ENCODE measurements at places on chromosomes 6 and 20.

DNA sequence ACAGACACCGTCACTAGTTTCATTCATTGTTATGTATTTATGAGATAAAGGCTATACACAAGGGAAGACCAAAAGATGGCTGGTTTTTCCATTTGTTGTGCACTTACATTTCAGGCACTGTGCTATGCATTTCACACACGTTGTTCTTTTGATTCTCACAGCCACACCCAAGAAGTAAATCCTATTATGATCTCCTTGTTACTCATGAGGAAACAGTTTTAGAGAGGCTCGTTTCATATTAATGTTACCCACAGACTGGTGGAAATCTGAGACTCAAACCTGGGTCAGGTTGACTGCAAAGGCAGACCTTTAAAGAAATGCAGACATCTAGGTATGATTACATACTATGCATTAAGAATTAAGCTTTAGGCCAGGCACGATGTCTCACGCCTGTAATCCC lies 34.9 kb downstream of the SHLD1 start:
- no peak for DNase-seq

- no peak for DNase-seq
These were observed 46.4 kb downstream of the HECA start for GRCh38 chr6:139181236-139181635.

DNA sequence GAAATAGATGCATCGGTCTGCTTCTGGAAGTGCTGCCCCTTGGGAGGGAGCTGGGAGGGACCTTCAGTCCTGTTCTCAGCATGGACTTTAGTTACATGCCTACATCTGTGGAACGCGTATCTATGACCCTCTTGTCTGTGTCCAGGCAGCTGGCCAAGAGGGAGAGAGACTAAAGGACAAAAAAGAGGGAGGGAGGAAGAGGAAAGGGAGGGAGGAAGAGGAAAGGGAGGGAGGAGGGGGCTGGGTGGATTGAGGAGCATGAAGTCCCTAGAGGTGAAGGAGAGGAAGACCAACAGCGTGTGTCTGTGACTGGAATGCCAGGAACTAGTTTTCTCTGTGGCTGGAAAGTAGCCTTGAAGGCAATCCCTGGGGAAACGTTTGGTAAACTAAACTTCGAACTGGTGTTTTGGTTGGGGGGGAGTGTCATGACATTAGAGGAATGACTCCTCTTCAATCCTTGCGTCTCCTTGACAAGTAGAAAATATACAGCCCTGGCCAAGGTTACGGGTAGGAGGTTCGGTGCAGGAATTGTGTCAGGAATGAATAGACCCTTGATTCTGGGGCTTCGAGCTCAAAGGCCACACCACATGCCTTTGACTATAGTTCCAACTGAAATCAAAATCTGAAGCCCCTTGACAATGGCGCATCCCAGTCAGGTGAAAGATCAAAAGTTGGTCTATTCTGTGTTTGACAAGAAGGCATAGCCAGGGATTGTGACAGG lies 52.0 kb upstream of the PLEKHG1 start:
- DNase-seq, result no peak

DNA sequence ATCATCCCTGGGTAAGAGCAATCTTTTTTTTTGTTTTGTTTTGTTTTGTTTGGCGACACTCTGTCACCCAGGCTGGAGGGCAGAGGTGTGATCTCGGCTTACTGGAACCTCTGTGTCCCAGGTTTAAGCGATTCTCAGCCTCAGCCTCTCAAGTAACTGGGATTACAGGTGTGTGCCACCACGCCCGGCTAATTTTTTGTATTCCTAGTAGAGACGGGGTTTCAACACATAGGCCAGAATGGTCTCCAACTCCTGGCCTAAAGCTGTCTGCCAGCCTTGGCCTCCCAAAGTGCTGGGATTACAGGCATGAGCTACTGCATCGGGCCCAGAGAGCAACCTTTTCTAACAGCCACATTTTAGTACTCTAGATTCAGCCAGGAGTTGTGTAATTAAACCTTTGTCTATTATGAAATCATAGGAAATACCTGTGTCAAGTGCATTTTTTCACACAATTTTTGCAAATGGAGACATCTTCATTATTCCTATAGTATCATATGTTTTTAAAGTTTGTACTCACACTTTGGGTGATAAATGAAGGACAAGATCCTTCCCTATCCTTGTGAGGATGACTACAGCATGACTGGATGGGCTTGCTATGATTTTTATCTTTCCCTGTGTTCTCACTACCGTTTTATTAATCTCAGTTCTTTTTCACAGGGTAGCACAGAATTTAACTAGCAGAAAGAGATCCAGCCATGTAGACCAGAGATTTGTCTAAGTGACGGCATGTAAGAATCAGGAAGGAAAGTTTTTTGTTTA lies 82.6 kb downstream of the OR2B2 start:
- DNase-seq, result no peak

DNA sequence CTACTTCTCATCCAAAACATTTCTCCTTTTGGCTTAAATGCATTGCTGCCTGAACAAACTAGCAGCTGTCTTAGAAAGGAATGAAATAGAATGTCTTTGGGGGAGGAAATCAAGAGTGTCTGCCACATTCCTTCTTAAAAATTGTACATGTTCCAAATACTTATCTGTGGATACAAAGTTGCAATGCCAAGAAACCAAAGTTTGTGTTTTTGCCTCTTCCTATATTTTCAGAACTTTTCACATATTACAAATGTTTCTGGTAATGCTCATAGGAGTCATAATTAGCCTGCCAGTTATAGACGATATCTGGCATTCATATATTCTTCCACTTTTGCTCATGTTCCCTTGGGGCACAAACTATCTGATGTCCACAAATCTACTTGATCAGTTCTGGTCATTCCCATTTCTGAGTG lies 165.5 kb upstream of the BMP5 start:
- peak; percentile 92 for DNase-seq

DNA sequence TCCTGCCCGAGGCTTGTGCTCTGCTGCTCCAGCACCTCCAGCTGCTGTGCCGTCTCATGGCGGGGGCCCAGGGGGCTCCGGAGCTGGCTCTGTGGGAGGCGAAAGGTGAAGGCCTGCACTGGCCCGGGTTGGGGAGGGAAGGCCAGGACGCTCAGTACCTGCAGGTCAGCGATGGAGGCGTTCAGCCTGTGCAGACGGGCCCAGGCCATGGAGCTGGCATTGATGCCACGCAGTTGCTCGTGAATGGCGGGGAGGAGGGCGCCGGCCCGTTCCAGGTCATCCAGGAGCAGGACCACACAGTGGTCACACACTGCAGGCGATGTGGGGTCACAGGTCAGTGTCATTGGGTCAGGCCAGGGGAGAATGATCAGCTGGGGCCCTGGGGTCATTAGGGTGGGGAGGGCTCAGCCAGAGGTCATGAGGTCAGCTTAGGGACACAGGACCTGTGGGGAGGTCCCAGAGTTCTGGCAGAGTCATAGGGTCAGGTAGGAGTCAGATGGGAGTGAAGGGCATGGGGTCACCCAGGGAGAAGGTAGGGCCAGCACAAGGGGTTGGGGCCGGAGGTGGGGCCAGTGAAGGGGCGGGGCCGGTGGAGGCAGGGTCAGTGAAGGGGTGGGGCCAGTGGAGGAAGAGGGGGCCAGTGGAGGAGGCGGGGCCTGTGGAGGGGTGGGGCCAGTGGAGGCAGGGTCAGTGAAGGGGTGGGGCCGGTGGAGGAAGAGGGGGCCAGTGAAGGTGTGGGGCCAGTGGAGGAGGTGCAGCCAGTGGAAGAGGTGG lies 18.0 kb downstream of the ADRM1 start:
- DNase-seq, result no peak

GRCh38 chr20:45368221-45368980 lies 5.4 kb downstream of the SYS1 start:
- DNase-seq, result no peak
